ENCODE measurements at places on chromosomes 12 and 14.
A peak's percentile ranks its signal among the peaks of the same experiment; 100 is the strongest.

DNA sequence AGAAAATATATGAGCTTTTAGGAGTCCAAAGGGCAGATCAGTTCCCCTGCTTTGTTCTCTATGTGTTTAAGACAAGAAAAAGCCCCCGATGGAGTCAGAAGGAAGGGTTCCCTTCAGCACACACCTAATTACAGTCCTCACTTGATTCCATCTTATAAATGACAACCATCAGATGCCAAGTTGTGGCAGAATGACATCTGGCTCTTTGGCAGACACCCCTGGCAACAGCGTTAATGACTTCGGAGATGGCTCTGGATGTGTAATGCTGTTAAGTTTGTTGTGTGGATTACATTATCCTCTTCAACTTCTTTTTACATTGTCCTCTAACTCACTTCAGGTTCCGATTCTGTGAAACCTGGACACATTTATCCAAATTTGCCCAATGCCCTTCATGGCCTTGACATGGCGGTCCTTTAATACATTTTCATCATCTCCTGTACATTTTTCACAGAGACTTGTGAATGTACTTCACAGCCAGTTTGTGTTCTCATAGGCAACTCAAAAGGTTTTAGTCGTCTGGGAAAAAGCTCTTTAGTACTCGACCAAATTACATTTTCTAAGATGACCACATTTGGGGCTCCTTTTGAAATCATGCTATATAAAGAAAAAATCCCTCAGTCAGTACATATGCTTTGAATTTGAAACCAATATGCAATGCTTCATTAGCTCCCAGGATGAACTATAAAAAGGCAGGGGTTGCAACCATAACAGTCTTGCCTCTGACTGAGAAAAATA lies 667.8 kb downstream of the NOVA1 start:
- no peak for DNase-seq

- DNase-seq, result no peak
Measured at GRCh38 chr12:73719223-73719622, 818.4 kb upstream of the ATXN7L3B start.

DNA sequence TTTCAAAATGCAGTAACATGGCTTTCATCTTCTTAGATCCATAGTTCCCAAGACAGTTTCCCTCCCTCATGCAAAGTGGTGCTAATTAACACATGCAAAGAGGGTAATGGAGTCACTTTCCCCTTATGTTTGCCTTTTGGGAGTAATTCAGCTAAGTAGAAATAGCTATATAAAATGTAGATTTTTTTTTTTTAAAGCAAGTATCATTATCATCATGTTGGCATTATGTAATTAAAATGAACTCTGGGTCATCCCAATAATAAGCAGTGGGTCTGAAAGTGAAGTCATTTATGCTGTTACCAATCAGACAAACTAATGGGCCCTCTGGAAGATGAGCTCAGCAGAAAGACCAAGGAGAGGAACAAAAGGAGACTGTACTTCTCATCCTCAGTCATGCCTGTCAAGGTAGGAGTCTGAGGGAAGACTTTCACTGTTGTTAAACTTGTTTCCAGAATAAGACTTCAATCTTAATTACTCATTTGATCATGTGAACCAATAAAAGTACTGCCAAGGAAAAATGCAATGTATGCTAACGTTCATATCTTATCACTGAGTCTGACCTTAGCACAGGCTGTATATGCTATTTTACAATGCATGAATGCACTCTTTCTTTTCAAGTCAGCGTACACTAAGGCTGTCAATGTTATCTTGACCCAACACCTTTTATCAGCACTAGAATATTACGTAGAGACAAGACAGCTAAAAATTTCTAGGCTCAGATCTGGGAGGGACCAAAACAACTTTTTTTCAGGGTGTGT lies 26.8 kb downstream of the AREL1 start:
- DNase-seq, result no peak

GRCh38 chr12:25189656-25190055 lies 5.3 kb downstream of the DNAI7 start:
- DNase-seq, result no peak

DNA sequence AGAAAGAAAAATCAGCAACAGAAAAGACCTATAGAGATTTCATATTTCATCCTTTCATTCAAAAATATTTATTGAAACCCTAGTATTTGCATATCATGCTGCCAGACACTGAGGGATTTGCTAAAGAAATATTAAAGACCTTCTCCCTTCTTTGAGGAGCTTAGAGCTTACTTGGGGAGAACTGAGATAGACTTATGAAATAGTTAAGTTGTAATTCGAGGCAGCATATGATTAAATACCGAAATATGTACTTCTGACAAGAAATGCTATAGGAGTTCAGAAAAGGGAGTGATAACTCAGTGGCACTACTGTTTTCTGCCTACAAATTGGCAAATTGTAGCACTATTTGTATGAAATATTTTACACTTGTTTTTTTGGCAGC lies 59.1 kb downstream of the PLXNC1 start:
- DNase-seq, result no peak

DNA sequence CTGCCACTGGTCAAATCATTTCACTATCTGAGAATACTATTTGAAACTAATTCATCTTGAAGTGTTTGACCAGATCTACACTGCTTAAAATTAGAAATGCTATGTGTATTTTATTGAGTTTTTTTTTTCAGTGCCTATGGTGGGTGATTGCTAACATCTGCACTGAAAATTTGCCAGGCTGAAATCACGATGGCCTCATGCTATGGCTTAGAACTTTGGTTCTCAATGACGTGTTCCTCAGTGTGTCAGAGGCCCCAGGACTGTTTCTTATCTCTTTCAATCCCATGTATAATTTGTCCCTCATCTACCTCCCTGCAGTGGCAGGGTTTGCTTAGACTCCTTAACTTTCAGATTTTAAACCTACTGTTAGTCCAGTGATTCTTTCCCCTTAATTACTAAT lies 36.2 kb upstream of the NKX2-8 start:
- no peak for DNase-seq

DNA sequence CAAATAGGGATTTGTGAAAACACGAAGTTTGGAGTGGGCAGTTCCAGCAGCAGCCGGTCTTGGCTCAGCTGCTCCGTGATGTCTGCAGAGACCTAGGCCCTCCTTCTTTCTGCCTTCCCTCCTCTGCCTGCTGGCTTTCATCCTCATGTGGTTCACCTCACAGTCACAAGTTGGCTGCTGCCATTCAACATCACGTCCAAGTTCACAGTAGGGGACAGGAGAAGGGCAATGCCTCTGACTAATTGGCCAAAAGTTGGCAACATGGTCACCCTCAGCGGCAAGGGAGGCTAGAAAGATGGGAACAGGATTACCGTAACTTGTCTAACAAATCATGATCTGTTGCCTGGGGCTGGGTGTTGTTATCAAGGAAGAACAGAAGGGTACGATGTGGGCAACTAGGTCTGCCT lies 7.8 kb upstream of the CACNA2D4 start:
- DNase-seq, result peak; percentile 52

DNA sequence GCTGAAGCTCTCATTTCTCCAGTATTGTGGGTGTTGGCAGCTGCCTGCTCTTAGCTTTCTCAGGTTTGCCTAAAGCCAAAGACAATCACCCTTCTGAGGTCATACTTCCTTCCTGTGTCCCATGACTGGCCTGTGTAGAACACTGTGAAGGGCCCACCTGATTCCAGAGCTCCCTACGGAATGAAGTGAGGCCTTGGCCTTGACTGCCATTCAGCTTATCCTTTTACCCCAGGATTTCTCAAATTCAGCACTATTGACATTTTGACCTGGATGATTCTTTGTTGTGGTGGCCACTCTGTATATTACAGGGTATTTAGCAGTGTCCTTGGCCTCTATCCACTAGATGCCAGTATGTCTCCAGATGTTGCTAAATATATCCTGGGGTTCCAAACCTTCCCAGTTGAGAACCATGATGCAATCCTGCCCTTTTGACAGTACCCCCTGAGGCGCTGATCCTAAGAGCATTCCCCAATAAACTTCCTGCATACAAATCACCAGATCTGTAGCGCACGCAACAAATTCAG lies 112.3 kb upstream of the KRR1 start:
- no peak for DNase-seq

DNA sequence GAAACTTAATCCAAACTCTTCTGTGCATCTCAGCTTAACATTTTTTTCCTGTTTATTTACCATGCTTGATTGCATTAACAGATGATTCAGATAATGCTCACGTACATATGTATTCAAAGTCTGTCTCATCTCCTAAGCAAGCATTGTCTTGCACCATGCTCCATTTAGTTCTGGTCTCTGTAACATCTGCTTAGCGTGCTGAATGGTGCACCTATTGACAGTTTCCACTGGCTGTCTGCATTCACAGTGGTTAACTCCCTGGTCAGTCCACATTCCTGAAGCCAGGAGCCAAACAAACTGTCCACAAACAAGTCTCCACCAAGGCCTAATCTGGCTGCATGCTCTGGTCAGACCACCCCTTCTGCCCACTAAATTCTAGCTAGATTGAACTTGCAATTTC lies 83.9 kb downstream of the KNTC1 start:
- no peak for DNase-seq

GRCh38 chr12:42128327-42128726 lies 16.3 kb downstream of the GXYLT1 start:
- DNase-seq, result no peak

GRCh38 chr14:88961214-88961613 lies 136.8 kb downstream of the TTC8 start:
- DNase-seq, result no peak

- DNase-seq, result no peak
Measured at GRCh38 chr14:61418746-61419145, 97.4 kb downstream of the PRKCH start.
